ENCODE measurements at places on chromosomes 6 and 20. TPM values are rescaled to one million over a fixed set of nuclear protein-coding genes. Genes with fewer than 3 reads are reported as not detected.
A peak's percentile ranks its signal among the peaks of the same experiment; 100 is the strongest.

- DNase-seq, result no peak
Measured at GRCh38 chr6:142045380-142046278, 87.1 kb upstream of the GJE1 start.

GRCh38 chr20:25733903-25734302 is 37.2 kb upstream of the ZNF337 start:
- no peak for DNase-seq

GRCh38 chr6:16773362-16773761 is 12.1 kb upstream of the ATXN1 start:
- DNase-seq, result no peak

DNA sequence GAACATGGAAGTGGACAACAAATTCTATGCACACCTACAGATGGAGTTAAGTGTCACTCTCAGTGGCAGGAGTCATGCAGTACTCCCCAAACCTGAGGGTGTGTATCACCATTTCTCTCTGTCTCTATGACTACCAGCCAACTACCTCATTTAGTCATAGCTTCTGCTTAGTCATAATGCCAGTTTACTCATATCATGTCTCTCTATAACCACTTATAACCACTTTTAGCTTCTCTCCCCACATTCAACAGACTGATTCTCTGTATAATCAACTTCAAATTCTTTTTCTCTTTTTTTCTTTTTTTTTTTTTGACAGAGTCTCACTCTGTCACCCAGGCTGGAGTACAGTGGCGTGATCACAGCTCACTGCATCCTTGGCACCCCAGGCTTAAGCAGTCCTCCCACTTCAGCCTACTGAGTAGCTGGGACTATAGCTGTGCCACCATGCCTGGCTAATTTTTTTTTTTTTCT is 13.8 kb upstream of the GTF3C6 start:
- peak; percentile 25 for DNase-seq

BMP6 gene
- total RNA-seq, result 6.9 TPM

DNA sequence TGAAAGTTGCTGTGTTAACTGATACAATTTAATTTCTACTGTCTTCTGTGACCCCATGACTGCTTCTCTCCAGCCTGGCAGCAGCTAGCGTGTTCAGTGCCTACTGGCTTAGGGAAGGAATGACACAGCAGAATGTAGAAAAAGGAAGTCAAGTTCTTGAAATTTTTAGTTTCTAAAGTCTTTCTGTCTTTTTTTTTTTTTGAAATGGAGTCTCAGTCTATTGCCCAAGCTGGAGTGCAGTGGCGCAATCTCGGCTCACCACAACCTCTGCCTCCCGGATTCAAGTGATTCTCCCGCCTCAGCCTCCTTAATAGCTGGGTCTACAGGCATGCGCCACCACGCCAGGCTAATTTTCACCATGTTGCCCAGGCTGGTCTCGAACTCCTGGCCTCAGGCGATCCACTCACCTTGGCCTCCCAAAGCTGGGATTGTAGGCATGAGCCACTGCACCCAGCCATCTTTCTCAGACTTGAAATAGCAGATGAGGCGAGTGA is 39.3 kb downstream of the PCNA start:
- no peak for DNase-seq

RAB32 gene
- 10.0 TPM for total RNA-seq
